ENCODE measurements at places on chromosomes 5 and 9.

DNA sequence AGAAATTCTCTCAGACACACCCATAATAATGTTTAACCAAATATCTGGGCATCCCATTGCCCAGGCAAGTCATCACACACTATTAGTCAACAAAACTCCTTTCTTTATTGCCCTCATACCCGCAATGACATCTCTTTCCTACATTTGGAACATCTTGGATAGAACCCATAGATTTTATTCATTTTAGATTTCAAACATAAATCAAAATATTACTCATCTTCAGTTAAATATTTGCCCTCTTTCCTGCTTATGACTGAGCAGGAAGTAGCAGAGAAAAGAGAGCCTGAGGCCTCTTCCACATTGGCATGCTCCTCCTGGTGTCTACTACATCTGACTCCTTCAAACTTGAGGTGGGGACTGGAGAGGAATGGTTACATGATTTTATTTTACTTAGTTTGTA lies 592.0 kb downstream of the CHSY3 start:
- DNase-seq: no peak

DNA sequence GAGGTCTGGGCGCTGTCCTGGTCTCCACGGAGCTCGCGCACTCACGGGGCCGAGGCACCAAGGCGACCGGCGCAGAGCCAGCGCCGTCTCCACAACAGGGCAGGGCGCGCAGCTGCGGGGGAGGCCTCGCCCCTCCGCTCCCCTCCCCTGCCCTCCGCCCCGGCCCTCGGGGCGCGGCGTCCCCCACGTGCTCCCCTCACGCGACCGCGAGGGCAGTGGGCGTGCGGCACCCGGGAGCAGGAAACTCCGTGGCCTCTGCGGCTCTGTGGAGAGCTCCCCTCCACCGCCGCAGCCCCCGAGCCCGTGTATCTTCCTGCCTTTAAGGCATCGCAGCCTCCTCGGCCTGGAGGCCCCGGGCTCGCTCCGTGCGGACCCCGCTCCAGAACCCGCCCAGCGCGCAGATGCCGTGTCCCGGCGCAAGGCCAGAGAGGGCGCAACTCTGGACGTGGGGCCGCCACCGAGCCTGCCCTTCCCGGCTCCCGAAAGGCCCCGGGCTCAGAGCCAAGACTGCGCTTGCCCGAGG lies 708 bp upstream of the TUBB4B start:
- DNase-seq: peak; percentile 58

DNA sequence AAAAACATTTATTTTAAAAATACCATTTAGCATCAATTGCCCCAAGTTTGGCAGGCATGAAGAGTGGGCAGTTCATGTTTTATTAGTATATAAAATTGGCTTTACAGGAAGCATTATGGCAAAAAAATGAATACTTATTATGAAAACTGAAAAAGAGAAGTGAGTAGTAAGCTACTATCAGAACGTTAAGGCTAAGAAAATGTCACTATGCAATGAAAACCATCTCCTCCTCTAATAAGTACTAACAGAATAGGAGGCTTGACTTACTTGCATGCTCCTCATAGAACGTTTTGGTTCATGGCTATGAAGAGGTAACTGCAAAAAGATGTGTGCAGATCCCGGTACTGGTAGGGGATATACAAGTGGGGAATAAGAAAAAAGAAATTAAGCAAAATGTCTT lies 23.6 kb downstream of the TICAM2 start:
- DNase-seq: no peak

DNA sequence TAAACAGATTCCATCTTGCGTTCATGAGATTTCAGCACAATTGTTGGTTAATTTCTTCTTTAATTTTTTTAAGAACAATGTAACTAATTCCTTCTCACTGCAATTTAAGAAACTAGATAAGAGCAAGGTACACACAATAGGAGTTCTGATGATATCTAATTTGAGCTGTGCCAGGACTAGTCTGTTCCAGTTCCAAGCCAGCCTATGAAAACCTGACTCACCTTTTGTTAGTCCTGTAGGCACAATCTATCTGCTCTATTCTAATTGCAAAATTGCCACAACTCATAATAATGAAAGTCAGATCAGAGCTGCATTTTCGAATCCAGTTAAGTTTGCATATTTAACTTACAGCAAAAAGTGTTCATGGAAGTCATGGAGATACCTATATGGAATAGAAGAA lies 494.1 kb upstream of the TUSC1 start:
- DNase-seq: no peak

DNA sequence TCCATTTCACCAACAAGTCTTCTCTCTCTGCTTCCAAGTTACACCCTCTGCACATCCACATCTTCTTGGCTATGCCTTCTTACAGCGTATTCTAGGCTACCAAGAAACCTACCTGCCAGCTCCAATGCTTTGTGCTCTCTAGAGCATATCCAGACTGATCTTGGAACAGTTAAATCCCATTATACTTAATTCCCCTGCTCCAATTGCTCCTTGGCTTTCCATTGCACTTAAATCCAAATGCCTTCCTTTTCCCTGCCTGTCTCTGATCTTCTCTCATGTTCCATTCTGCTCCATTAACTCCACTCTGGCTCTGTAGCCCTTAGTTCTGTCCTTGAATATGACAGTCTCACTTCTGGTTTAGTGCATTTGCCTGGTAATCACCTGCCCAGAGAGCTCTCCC lies 322.4 kb downstream of the LRRC70 start:
- DNase-seq: no peak

DNA sequence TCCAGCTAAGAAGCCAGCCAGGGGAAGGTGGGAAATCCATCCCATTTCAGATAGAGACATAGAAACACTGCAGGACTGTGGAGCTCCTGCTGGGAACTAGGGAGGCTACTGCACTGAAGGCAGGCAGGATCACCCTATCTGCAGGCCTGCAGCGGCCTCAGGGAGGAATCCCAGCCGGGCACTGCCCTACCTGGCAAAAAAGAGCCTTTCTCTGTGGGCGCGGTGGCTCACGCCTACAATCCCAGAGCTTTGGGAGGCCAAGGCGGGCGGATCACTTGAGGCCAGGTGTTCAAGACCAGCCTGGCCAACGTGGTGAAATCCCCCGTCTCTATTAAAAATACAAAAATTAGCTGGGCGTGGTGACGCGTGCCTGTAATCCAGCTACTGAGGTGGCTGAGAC lies 71.4 kb upstream of the PHYKPL start:
- DNase-seq: no peak

GRCh38 chr9:27548055-27548741 lies 18.6 kb upstream of the MOB3B start:
- no peak for DNase-seq

DNA sequence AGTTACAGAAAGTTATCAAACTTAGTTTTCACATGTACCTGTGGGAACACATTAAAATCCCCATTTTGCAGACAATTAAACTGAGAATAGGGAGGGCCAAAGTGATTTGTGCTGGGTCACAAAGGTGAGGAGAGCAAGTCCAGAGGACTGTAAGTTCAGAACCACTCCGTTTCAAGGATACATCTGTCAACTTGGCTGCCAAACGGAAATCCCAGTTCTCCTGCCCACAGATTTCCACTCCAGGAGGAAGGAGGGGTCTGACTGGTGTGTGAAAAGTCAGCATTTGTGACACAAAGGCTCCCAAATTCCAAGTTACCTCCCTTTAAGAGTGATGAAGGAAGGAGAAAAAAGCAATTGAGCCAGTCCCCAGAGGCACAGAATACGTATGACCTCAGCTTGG lies 42.3 kb downstream of the PRELID2 start:
- no peak for DNase-seq

GRCh38 chr5:74651710-74652109 lies 11.2 kb upstream of the ENC1 start:
- no peak for DNase-seq

DNA sequence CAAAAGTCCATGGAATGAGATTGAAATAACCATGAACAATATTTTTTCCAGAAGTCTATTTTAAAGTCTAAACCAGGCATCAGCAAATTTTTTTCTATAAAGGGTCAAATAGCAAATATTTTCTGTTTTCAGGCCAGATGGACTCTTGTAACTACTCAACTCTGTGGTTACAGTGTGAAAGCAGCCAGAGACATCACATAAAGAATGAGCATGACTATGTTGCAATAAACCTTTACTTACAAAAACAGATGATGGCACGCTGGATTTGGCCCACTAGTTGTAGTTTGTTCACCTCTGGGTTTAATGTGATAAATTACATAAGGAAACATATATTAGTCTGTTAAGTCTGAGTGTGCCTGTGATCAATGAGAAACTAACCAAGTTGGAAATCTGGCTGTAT lies 319.2 kb downstream of the TRPM3 start:
- DNase-seq: no peak

GRCh38 chr5:75584641-75585040 lies 26.6 kb upstream of the ANKDD1B start:
- DNase-seq: no peak

- DNase-seq: no peak
These were observed 47.2 kb downstream of the EBF1 start for GRCh38 chr5:159052401-159053011.

DNA sequence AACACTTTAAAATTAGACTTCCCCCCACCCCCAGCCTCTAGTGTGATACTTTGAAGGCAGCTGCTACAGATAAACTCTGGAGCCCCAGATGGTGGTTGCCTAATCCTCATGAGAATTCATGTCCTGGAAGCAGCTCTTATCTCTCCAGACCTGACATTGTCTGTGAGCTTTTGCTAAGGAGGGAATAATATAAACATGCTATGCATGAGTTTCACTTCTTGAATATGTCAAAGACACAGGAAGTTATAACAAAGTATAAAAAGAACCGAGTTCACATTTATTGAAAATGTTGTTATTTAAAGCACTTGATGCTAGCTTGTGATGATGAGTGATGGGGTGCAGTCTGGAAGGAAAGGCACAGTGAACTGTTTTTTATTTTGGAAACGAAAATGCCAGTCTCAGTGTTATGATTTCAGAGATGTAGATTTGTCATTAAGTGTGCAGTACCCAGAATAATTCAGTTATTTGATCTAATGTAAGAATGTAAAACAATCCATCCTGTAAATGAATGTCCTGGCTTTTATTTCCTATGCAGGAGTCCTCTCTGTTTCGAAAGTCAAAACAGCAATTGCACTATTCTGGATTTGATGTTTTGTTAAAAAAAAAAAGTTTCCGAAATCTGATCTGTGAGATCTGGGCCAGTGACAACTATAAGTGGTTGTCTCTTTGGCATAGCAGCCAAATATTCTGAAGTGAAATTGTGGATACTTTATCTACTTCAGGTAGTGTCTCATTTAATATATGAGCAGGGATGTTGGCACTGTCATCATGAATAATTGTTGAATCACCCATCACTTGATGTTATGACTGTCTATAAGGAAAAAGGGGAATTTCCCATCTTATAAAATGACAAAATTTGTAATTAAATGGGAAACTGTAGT lies 77.0 kb downstream of the ZCCHC7 start:
- no peak for DNase-seq
